Fibroblast of the conjunctiva (primary cell): ENCODE measurements at places on chromosomes 11 and 22.
A peak's percentile ranks its signal among the peaks of the same experiment; 100 is the strongest.

- DNase-seq: no peak
Observed at GRCh38 chr22:38248280-38248679, 24.5 kb downstream of the TMEM184B start.

- DNase-seq: no peak
Observed at GRCh38 chr11:17605651-17606122, 58.6 kb downstream of the OTOG start.

GRCh38 chr11:100991541-100991940 lies 138.1 kb downstream of the PGR start:
- no peak for DNase-seq

GRCh38 chr22:20319041-20319744 lies 667 bp downstream of the DGCR6L start:
- no peak for DNase-seq

DNA sequence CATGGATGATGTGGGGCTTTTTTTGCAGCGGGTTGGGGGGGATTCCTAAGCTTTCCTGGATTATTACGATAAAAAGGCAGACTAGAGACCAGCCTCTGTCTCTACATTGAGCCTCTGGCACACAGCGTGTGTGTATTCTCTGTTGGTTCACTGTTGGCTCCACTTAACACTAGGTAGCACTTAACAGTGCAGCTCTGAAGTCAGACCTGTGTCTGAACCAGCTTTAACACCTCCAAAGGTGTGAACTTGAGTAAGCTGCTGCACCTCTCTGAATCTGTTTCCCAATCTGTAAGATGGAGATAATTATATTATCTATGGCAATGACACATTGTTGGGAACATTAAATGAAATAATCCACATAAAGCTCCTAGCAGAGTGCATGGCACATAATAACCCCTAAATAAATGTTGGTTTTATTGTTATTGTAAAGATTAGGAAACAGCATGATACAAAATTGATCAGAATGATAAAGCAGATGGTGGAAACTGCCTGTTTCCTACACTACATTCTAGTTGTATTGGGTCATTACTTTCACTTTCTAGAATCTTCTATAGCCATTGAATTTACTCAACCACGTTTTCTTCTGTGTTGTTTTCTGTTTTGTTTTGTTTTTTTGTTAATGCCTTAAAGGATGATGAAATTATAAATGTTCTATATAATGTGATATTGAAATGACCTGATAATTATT lies 108.4 kb downstream of the ARL14EP start:
- DNase-seq: no peak

GRCh38 chr11:2444821-2445745 lies at the start of gene KCNQ1:
Gene KCNQ1, plus strand, starts transcription at chr11:2445008. Its CDS starts 91 bp downstream, at chr11:2445099.
- DNase-seq: no peak

DNA sequence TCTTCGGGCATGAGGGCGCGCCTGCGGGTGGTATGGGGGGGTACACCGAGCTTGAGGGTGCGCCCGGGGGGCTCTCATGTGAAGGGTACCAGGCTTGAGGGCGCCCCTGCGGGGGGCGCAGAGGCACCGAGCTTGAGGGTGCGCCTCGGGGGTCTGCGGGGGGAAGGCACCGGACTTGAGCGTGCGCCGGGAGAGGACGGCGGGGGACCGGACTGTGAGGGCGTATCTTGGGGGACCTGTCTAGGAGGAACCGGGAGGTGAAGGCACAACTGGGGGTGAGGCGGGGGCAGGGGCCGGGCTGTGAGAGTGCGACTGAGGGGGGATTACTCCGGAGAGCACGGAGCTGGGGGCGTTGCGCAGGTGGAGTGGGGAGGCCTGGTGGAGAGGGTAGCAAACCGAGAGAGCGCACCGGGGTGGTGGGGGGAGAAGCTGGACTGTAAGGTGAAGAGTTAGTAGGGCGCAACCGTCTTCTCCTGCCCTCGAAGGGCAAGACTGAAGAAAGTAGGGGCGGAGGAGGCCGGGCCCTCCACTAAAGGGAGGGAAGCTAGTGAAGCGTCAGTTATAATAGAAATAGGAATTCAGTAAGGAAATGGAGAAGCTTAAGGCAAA lies 1.1 kb upstream of the DDX6 start:
- DNase-seq: no peak

GRCh38 chr22:47276991-47277390 lies 514.5 kb downstream of the TBC1D22A start:
- no peak for DNase-seq

GRCh38 chr11:2555336-2555735 lies 110.5 kb downstream of the KCNQ1 start:
- DNase-seq: no peak

DNA sequence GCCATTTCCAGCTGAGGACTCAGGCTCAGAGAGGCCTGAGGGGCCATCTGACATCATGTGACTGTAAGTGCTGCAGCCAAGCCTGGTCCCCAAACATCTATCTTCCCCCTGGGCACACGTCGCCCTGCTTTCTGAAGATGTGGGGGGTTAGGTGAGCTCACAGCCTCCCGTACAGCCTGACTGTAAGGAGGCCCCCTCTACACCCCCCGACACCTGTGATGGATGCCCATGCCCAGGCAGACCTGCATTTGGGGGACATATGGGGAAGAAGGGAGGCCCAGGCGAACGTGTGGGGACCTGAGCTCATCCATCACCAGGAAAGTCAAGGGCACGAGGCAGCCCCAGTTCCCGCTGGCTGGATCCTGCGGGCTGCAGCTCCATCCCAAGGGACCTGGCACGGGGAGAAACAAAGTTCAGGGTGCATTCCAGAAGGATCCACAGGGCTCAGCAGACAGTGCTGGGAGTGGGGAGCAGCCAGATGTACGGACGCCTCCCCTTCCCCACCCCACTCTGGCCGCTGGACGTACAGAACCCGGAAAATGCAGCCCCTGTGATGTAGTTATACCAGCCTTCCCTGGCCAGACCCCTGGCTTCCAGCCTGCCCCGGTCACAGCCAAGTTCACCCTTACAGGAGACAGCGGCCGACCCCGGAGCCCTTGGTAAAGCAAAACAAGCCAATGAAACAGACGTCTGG lies 1431.4 kb downstream of the BRD1 start:
- DNase-seq: no peak

DNA sequence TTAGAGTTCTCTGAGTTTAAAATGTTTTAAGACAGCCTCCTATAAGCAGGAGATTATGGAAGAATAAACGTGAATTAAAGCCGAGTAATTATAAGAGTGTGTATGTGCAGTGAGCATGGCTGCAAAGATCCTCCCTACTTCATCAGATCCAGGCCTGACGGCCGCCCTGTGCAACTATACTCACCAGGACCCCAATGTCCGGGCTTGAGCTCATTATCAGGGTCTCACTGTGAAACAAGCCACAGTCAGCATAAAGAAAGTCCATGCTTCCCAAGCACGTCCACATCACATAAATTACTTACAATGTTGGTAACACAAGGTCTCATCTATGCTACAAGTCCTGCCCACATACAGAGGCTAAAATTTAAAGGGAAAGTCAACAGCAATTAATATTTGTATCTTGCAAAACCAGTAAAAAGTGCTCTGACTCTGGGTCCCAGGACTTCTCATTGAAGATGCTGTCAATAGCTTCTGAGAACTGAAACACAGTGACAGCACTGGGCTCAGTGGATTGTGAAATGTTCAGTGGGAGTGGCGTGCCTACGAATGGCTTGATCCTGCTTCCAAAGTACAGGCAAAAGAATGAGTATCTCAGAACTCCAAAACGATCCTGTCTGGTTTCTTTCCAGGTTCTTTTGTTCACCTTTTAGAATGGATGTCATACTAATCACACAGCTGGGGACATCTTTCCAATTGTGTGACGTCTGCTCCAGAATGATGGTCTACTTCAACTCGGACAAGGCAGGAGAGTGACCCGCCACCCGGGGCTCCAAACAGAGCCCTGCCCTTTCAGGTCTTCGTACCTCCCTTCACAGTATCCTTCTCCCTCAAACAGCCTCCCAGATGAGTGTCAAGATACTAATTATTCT lies 72.1 kb upstream of the ARFGAP3 start:
- DNase-seq: no peak

- DNase-seq: no peak
Observed at GRCh38 chr22:46202897-46203600, 47.0 kb downstream of the CDPF1 start.

DNA sequence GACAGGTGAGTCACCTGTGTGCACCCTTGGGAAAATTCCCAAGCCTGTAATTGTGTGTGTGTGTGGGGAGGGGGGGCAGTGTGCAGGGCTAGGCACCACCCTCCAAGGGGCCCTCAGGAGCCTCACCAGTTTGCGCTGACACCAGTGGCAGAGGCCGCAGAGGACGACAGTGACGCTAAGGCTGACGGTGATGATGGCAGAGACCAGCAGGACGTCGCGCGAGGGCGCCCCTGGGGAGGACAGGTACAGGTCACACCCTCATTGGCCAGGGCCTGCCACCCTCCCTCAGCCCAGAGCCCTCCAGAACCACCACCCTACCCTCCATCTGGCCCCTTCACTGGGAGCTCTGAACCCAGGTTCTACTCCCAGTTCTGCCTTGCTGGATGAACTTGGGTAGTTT lies 24.9 kb downstream of the SYT7 start:
- DNase-seq: no peak

GRCh38 chr11:32187111-32187510 lies 96.2 kb downstream of the RCN1 start:
- no peak for DNase-seq

DNA sequence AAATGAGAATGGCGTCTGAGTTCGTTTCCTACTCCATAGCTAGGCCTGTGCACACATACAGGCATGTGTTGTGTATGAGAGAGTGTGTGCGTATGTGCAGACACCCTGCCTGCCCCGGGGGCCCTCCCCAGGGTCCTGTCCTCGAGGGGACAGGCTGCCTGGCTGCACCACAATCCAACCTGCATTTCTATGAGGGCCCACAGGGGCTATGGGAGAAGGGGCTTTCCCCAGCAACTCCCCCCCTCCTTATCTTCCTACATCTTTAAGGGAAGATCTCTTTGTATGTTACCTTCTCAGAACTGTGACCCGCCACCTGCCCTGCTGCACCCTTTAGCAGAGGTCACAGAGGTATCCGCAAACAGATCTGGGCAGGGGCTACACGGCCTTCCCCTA lies 14.9 kb downstream of the ADORA2A start:
- no peak for DNase-seq

DNA sequence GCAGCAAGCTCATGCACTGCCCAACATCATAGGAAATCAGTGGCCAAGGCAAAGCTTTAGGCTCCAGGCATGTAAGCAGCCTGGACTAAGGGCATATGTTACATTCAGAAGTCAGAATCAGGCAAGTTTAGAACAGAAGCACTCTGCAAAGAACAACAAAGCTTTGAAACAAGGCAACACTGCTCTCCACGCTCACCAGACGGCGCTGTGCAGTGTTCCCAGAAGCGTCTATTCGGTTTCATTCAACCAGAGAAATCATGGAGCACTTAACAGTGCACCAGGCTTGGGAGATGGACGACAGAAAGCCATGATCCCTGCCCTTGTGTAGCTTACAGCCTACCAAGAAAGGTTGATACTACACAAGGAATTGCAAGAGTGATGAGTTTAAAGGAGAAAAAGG lies 555.8 kb downstream of the BUD13 start:
- DNase-seq: peak; percentile 9

- no peak for DNase-seq
Observed at GRCh38 chr11:101668236-101668635, 84.4 kb upstream of the TRPC6 start.
